Astrocyte (in vitro differentiated cells and primary cell): ENCODE measurements at places on chromosomes 16 and 17. TPM values are rescaled to one million over a fixed set of nuclear protein-coding genes. Genes with fewer than 3 reads are reported as not detected.

The TEDC2 gene
- 5.8 and 6.0 TPM in 2 replicates for total RNA-seq

DNA sequence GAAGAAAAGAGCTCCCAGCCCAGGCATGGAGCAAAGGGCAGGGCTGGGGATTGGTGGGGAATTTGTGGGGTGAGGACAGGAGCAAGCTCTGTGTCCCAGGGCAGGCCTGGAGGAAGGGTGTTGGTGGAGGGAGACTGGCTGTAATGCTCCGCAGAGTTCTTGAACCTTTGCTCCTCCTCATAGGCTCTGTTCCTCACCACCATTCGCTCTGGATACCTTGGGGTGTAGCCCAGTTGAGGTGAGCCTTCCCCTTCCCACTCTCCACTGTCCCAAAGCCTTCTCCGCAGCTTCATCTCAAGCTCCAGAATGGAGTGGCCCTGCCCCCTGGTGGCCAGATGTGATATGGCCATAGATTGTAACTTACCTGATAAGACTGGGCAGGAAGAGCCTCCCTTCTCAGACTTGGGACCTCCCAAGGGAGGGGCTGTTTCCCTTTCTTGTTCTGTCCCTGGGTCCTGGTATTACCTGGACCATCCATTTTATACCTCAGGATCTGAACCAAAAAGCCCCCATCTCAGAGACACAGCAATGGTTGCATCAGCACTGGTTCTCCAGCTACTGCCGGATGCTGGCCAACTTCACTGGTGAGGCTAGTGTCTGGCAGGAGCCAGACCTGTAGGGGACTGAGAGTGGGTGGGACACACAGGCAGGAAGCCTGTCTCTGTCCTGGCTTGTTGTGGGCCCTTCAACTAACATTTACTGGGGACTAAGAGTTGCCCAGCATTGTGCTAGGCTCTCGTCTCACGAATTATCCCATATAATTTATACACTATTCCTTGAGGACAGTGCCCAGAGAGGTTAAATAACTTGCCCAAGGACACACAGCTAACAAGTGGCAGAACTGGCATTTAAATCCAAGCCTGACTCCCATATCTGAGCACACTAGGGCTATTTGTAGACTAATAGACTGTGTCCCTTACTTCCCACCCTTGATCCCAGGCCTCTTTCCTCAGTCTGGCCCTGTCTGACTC is 19.1 kb upstream of the STAC2 start:
- DNase-seq = peak; percentile 42
- no peak overlapping the region for H3K27ac ChIP-seq
- no peak overlapping the region for H3K4me3 ChIP-seq
- no peaks in the 10 kb centered on the region for H3K36me3 ChIP-seq

DNA sequence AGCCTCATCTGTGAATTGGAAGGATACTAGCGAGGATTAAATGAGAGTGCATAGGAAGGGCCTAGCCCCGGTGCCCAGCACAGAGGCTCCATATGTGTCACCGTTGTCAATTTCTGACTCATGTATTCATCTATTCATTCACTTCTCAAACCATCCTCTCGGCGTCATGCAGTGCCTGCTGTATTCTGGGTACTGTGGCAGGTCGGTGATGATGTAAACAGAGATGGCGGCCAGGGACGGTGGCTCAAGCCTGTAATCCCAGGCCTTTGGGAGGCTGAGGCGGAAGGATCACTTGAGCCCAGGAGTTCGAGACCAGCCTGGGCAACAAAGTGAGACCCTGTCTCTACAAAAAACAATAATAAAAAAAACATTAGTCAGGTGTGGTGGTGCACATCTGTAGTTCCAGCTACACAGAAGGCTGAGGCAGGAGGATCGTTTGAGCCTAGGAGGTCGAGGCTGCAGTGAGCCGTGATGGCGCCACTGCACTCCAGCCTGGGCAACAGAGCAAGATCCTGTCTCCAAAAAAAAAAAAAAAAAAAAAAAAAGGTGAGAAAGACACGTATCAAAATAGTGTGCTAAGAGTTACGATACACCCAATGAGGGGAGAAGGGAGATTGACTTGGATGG is 4.3 kb upstream of the PPP1R1B start:
- H3K4me3 ChIP-seq = no peak overlapping the region
- H3K36me3 ChIP-seq = no peaks in the 10 kb centered on the region
- no peak for DNase-seq
- peaks cover 13% of the 10 kb centered on the region for H3K4me1 ChIP-seq

DNA sequence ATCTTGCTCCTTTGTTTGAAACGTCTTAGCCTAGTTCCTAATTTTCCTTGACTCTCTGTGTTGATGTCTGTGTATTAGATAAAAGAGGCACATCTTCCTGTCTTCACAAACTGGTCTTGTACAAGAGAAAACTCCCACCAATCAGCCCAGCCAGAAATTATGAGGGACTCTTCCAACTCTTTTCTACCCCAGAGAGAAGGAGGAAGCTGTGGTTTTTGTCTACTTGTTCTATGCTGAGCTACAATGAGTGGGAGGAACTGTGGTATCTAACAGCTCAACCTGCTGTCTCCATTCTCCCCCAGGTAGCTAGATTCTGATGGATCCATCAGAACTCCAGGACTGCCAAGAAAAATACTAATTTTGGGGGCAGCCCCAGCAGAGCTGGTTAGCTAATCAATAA is 392.5 kb downstream of the HS3ST3B1 start:
- no peak overlapping the region for H3K27ac ChIP-seq
- no peak overlapping the region for H3K4me3 ChIP-seq
- H3K27me3 ChIP-seq = no peaks in the 10 kb centered on the region
- no peaks in the 10 kb centered on the region for H3K4me1 ChIP-seq

DNA sequence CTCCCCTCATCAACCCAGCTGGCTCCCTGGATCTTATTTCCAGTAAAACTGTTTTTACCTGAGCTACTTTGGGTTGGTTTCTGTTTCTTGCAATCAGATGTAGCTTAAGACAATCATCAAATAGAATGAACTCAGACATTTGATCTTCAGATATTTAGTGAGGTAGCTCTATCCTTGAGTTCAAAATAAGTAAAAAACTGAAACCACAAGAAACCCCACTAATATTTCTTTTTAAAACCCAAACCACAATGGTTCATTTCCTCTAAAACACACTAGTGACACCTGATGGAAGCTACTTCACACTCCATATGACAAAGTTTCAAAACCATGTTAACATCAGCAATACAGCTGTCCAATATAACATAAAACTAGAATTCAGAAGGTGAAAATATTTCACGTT is 37.8 kb downstream of the CACNG1 start:
- peaks cover 4% of the 10 kb centered on the region for H3K36me3 ChIP-seq
- DNase-seq = no peak
- H3K4me1 ChIP-seq = no peaks in the 10 kb centered on the region
- no peak overlapping the region for H3K27ac ChIP-seq
- no peak overlapping the region for H3K4me3 ChIP-seq

- no peaks in the 10 kb centered on the region for H3K36me3 ChIP-seq
- H3K27ac ChIP-seq = no peak overlapping the region
- no peak for DNase-seq
- H3K4me3 ChIP-seq = no peak overlapping the region
- no peaks in the 10 kb centered on the region for H3K4me1 ChIP-seq
- H3K27me3 ChIP-seq = no peaks in the 10 kb centered on the region
Measured at GRCh38 chr16:14372471-14372870, 257.6 kb downstream of the PARN start.

- H3K4me3 ChIP-seq = no peak overlapping the region
- H3K27ac ChIP-seq = no peak overlapping the region
- H3K36me3 ChIP-seq = no peaks in the 10 kb centered on the region
- H3K27me3 ChIP-seq = no peaks in the 10 kb centered on the region
- DNase-seq = no peak
- H3K4me1 ChIP-seq = peaks cover 6% of the 10 kb centered on the region
Measured at GRCh38 chr17:21392266-21392665, 16.1 kb downstream of the KCNJ12 start.
